SK-MEL-5 (cell line): ENCODE measurements at places on chromosomes 1 and 21. TPM values are rescaled to one million over a fixed set of nuclear protein-coding genes. Genes with fewer than 3 reads are reported as not detected.

DNA sequence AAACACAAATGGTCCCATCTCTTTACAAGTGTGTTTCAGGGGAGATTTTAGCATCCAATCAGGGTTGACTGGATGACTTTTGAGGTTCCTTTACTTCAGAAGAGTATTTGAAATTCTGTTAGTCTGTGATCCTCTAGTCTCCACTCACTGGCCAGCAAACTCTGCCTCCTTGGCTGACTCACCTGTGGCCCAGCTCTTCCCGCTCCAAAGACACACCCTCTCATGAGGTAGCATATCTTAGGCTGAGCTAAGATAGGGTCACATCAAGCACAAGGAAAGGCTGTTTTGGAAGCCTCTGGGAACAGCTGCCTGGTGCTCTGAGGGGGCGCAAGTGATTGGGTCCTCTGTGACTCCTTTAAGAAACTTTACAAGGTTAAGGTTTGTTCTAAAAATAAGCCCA, 102.3 kb upstream of the FGGY start:
- DNase-seq: no peak

DNA sequence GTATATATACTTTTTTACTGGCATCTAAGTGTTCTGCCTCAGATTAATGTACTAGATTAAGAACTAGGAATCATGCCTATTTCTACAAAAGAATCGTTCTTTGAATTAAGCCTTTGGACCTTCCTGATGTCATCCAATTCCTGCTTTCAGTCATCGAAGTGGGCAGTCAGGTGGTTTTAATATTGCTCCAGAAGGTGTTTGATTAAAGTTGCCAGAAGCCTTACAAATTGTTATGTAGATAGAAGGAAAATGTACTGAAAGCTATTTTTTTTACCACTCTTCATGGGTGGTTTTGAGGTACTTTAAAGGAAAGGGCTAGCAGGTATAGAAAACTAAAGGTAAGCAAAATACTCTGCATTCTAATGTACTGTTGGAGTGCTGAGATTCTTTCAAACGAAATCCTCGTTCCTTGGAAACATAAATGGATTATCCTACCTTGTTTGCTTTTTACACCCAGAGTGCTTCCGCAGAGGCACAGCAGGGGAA, 716 bp downstream of the CTBS start:
- no peak for DNase-seq

GRCh38 chr1:198763298-198763714, 124.5 kb downstream of the PTPRC start:
- DNase-seq: no peak

DNA sequence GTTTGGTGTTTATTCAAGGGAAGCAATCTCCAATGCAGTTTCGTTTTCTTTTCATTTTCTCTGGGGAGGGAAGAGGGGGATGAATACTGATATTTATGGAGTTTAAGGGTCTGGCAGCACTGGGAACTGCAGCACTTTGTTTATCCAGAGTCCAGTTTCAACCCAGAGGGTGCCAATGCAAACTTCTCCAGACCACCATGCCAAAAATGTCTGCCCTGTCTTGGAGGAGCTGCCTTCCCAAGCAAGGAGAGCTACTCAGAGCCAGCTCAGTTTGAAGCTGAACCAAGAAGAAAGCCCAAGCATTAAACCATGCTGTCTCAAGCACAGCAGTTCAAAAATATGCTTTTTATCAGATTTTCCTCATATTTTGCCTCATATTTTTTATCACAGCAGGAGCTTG, 589.7 kb downstream of the LMO4 start:
- no peak for DNase-seq

DNA sequence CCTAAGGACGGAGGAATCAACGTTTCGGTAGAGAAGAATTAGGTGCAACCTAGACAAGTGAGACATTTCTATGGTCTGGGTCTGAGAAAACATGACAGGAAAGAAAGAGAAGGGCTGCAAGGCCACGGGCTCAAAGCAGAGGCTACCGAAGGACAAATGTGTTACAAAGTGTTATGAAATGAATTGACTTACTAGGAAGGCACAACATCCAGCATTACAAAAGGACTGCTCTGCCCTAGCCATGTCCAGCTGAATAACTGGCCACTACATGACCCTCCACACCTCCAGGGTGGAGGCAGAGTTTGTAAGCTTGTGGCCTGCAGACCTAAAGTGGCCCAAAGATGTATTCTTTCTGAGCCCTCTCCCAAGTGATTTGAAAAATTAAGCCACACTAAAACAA, 133.6 kb downstream of the GDAP2 start:
- DNase-seq: no peak

GRCh38 chr1:163055005-163055404, 14.2 kb upstream of the RGS4 start:
- DNase-seq: no peak

DNA sequence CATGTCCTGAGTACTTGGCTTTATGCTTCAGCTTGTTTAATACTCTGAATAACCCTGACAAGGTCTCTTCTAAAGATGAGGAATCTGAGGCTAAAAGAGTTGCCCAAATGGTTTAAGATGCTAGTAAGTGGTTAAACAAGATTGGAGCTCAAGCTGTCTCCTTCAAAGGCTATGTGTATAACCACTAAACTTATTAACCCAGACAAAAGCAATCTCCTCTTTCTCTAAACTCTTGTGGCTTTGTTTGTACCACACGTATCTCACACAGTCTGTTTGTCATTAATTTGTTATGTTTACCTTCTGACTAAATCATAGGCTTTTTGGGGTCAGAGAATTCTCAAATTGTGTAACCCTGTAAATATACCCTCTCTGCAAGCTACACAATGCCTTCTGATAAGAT, 89.9 kb downstream of the HMCN1 start:
- DNase-seq: peak; percentile 32

- no peak for DNase-seq
Observed at GRCh38 chr1:106846656-106847055, 209.8 kb upstream of the PRMT6 start.

GRCh38 chr21:45825219-45825618, 156.4 kb upstream of the COL6A1 start:
- DNase-seq: no peak

DNA sequence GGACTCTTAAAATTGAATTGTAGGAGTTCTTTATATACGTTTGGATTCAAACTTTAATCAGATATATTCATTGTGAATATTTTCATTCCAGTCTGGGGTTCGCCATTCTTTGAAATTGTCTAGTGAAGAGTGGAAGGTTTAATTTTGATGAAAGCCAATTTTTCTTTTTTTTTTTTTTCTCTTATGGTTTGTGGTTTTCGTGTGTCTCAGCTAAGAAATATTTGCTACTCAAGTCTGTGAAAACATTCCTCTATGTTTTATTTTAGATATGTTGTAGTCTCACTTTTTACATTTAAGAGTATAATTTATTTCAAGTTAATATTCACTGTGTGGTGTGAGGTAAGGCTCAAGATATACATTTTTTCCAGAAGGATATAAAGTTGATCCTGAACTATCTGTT, 220.5 kb downstream of the KCNT2 start:
- no peak for DNase-seq

DNA sequence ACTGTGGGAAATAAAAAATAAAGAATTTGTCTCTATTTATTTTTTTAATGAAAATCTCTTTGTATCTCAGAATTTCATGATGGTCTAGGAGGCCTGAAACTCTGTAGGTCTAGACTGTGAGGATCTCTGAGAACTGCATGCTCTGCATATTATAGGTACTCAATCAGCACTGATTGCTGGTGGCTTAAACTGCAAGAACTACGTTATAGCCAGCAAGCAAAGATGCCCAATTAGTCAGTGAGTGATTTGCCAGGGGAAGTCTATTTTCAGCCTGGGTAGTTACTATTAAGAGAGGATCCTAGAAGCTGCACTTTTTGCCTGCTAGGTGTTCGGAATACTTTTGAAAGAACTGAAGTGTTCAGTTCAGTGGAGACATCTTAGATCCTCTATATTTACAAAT, 87.4 kb downstream of the GPR52 start:
- no peak for DNase-seq

- no peak for DNase-seq
Observed at GRCh38 chr1:34864759-34865158, 5.2 kb upstream of the SMIM12 start.

- no peak for DNase-seq
Observed at GRCh38 chr1:1116701-1117468, 996 bp upstream of the C1orf159 start.

GRCh38 chr1:175157200-175157599, 35.4 kb downstream of the KIAA0040 start:
- no peak for DNase-seq

DNA sequence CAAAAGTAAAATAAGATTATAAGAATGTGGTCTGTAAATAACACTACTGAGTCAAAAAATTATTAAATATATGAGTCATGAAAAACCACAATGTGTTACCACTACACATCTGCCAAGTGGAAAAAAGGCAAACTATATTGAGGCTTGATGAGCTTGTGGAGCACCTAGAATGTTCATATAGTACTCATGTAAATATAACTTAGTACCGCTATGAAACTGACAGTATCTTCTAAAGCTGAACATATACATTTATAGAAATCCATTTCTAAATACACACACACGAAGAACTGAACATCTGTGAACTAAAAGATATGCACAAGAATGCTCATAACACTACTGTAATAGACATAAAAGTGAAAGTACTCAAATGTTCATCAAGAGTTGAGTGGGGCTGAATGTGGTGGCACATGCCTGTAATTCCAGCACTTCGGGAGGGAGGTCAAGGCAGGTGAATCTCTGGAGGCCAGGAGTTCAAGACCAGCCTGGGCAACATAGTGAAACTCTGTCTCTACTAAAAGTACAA, 18.5 kb upstream of the GBP3 start:
- DNase-seq: no peak

- no peak for DNase-seq
Observed at GRCh38 chr1:192053531-192053971, 104.7 kb upstream of the RGS18 start.

DNA sequence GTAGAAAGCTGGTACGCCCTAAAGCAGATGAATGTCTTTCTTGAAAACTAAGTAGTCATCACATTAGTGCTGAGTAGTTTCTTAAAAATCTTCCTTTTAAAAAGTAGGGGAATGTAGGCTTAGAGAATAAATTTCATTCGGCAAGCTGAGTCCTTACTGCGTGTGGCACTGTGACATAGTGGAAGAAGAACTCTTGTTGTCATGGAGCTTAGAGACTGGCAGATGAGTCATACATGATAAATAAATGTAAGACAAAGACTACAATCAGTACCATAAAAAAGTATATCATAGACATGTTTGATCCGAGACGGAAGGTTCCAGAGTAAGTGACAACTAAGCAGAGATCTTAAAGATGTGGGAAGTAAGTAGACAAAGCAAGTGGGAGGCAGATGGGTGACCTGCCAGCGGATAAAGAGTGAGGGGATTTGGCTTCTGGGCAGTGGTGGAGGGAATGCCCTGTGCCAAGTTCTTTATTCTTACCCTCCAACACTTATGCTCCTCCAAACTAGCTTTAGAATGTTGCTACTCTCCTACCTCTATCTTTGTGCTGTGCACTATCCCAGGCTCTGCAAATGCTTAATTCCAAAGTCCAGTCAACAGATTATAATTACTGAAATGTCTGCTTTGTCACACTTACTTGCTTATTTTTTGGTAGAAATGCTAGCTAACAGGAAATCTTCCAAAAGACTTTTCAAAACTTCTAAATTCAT, 608.5 kb upstream of the USP24 start:
- DNase-seq: no peak

DNA sequence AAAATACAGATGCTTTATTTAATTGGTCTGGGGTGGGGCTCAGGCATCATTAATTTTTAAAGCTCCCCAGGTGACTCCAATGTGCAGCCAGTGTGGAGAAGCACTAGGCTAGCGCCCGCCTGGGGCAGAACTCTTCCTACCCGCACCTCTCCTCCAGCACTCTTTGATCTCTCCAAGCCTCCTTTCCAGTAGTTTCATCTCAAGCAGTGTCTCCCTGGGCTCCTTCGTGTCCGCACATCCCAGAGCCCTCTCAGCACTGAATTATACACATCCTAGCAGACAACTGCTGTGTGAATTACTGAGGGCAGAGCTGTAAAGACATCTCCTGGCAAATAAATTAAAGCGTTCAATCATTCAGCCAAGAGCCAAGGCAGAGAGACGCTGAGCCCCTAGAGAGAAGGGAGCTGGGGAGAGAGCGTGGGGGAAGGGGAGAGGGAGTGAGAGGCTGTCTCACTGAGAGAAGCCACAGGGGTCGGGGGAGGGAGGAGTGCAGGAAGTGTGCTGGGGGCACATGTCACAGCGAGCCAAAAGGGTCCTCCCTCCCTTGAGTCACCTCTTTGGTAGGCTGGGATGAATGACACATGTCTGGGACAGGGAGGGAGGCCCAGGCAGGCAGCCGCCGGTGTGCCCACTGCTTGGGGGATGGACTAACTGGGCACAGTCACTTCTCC, 21.0 kb upstream of the PARP1 start:
- DNase-seq: no peak

- no peak for DNase-seq
Observed at GRCh38 chr1:62597281-62597680, at the start of gene ANGPTL3. ANGPTL3 (plus strand) TSS chr1:62597520; CDS start chr1:62597567, 47 bp downstream.

- DNase-seq: peak; percentile 46
Observed at GRCh38 chr1:12153181-12153785, 13.5 kb upstream of the TNFRSF1B start.

- DNase-seq: no peak
Observed at GRCh38 chr1:71054791-71055190, 7.2 kb upstream of the PTGER3 start.

DNA sequence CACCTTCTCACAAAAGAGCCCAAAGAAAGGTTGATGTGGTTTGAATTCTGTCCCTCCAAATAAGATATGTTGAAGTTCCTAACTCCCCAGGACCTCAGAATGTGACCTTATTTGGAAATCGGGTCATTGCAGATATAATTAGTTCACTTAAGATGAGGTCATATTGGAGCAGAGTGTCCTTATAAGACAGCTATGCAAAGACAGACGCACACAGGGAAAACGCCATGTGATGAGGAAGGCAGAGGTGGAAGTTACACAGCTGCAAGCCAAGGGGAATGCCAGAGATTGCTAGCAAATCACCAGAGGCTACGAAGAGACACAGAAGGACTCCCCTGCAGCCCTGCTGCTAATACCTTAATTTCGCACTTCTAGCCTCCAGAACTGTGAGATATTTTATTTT, 5.2 kb upstream of the ABCB10 start:
- no peak for DNase-seq

- DNase-seq: no peak
Observed at GRCh38 chr1:160066829-160067745, 2.9 kb downstream of the KCNJ10 start.

DNA sequence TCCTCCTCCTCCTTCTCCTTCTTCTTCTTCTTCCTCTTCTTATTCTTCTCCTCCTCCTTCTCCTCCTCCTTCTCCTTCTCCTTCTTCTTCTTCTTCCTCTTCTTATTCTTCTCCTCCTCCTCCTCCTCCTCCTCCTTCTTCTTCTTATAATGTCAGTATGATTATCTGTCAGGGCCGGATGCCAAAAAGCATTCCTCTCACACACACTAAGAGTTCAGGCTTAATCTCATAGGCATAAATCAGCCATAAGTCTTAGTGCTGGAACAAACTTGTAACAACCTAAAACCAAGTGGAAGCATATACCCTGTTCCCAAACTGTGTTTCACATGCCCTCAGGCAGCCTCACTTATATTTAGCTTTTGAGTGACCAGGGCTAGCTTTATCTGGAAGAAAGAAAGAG, 240.3 kb downstream of the LMX1A start:
- no peak for DNase-seq

The GNG4 gene
- total RNA-seq: 5.2 and 6.7 TPM in 2 replicates

The RASSF5 gene
- total RNA-seq: 0.56 and 0.58 TPM in 2 replicates

The ANKRD65 gene
- total RNA-seq: not detected in 2 replicates

The RPE65 gene
- not detected in 2 replicates for total RNA-seq

The OLIG1 gene
- 0.96 and 1.5 TPM in 2 replicates for total RNA-seq

The OR2G6 gene
- not detected in 2 replicates for total RNA-seq

The CDK18 gene
- 2.4 and 2.7 TPM in 2 replicates for total RNA-seq
